NCI-H146 (cell line): ENCODE measurements at places on chromosomes 3 and 15.

GRCh38 chr15:69465253-69465652, 12.6 kb downstream of the RPLP1 start:
- no peak for DNase-seq

GRCh38 chr15:67109141-67110034, 44.0 kb downstream of the SMAD3 start:
- no peak for DNase-seq

DNA sequence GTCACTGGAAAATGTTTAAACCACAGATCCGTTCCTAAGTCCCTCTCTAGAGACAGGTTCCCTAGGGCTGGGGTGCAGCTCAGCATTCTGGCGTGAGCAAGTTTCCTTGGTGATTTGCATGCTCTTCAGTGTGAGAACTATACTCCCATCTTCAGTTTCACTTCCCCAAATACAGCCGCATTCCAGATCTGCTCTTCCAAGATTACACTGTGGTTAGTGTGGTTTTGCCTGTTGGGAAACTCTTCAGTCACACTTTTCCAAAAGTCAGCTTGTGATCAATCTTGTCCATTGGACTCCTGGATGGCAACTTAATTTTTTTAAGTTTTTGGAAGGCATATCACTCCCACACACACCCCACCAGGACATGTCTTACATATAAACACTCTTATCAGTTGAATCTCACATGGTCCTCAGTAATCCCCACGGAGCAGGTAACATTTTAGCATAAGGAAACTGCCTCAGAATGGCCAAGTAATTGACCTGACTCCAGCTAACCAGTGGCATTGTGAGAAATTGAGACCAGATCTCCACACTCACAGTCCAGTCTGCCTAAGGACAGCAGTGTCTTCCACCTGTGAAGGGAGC, 33.5 kb upstream of the PTPN23 start:
- no peak for DNase-seq

DNA sequence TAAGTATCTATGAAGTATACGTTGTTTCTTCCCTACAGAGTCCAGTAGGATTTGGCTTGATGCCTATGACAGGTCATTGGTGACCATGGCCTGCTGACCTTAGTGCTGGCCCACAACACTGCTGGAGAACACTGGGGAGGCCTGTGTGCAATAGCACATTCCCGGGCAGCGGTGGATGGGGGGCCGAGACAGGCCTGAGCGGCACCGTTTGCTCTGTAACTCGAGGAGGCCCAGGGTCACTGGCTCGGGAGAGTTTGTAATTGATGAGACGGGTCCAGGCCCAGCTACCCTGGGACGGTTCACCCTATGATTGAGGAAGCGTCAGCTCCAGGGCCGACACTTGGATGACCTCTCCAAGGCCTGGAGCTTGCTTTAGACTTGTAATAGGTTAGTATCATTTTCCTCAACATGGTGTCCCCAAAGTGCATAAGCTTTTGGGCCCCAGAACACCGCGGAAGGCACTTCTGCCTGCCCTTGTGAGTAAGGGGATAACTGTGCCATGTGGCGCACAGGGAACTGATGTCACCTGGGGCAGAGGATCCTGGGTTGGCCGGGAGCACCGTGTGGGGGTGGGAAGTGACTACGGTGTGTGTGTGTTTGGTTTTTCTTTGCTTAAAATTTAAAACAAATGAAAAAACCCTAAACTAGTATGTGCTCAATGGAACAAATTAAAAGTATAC, 12.0 kb downstream of the TRPM1 start:
- DNase-seq, result no peak

DNA sequence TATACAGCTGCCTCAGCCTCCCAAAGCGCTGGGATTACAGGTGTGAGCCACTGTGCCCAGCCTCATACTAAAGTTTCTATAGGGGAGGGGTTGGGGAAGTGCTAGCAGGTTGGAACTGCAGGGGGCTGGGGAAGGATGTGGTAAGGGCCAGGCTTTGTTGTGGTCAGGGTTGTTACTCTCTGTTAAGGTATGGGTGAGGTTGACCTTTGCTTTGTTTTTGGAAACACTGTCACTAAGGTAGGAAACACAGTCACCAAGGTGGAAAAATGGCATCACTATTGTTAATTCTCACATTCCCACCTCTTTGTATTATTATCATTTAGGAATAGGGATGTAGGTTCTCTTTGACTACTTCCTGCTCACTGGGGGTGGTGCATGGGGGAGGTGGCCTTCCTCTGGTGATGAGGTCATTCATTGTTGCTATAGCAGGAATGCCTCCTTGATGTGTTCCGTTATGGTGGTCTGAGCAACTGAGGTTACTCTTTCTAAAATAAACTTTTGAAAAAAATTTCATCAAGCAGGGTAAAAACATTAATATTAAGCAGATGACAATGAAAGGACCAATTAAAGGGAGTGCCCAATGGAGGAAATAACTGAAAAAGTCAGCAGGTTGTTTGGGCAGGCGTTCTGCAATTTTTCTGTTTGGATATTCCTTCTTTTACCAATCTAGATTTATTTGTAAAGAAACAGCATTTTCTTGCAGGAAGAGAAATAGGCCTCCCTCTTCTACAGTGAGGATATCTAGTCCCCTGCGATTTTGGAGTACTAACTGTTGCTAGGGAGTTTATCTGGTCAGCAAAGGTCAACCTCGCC, 150.5 kb downstream of the WDR76 start:
- DNase-seq, result no peak

GRCh38 chr3:183951459-183951858, 66.2 kb downstream of the ABCC5 start:
- DNase-seq, result no peak

GRCh38 chr3:77795013-77795412, 755.1 kb downstream of the ROBO2 start:
- DNase-seq, result peak; percentile 89
